ENCODE measurements at places on chromosomes 11 and 22.

DNA sequence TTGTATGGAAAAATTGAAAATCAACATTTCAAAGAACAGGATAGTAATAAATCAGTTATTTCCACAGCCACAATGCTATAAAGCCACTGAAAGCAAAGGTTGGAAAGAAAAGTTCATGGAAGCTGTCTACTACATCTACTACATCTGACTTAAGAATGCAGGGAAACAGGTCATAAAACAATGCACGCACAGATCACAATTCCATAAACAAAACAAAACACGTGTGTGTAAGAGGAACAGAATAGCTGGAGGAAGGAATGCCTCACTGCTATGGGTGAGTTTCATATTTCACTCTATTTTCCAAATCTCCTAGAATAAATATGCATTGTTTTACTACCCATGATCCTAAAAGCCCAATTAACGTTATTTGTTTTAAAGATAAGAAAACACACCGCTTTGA is 66.3 kb downstream of the NCAPD3 start:
- DNase-seq, result no peak

GRCh38 chr11:117107701-117108590 is 9.7 kb upstream of the SIK3 start:
- DNase-seq, result no peak

- DNase-seq, result no peak
These were observed 121.1 kb upstream of the CRYBB3 start for GRCh38 chr22:25078591-25078990.

DNA sequence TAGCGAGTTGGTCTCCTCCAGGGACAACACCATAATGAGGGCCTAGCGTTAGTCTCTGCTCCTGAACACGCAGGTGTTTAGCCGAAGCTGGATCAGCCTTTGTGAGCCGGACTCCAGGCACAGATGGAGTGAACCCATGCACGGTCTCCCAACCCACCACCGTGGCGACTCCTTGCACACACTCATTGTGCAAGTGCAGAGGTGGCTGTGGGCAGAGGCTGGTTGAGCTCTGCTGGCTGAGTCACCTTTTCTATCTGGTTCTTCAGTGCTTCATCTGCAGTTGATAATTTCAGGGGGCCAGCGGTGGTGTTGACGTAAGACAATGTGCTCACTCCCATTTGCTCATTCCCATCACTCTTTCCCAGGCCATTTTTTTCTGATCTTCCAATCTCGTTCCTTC is 72.1 kb upstream of the SLC22A12 start:
- no peak for DNase-seq

DNA sequence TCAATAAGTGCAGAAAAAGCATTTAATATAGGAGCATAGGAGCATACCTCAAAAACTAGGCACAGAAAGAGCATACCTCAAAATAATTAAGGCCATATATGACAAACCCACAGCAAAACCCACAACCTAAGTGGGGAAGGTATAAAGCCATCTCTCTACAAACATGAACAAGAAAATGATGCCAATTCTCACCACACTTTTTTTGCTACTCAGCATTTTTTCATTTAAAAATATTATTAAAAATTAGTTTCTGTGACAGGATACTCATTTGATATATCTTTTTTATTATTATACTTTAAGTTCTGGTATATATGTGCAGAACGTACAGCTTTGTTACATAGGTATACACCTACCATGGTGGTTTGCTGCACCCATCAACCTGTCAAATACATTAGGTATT is 352.0 kb downstream of the LUZP2 start:
- DNase-seq, result no peak

- no peak for DNase-seq
These were observed 118.1 kb upstream of the APOA1 start for GRCh38 chr11:116955548-116955947.
